ENCODE measurements at places on chromosomes 6 and 20. TPM values are rescaled to one million over a fixed set of nuclear protein-coding genes. Genes with fewer than 3 reads are reported as not detected.

Gene WFDC5
- total RNA-seq: not detected

Gene RAET1L
- total RNA-seq: not detected

Gene BPIFA3
- total RNA-seq: not detected

Gene RBPJL
- total RNA-seq: not detected

Gene LKAAEAR1
- 0.21 TPM for total RNA-seq

Gene RNF144B
- total RNA-seq: 1.1 TPM

Gene WFDC12
- not detected for total RNA-seq

Gene BPIFB4
- not detected for total RNA-seq

Gene TSHZ2
- 17.3 TPM for total RNA-seq

Gene FAM209A
- total RNA-seq: not detected

Gene TBCC
- total RNA-seq: 47.4 TPM

Gene ETV7
- not detected for total RNA-seq

DNA sequence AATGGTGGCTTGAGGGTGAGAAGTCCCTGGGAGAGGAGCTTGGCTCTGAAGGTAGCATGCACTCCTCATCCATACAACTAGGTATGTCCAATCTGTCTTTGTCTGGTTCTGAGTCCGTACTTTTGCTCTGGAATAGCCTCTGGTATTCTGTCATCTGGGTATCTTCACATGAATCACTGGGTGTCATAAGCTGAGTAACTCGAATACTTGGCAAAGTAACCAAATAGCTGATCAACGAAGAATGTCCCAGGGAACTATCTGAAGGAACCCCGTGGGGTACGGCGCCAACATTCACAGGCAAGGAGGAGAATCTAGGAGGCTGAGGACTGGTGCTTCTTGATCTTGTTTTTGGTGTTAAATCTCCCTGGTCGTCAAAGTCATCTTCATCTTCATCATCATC lies 184.8 kb downstream of the HIVEP2 start:
- no peak overlapping the region for H3K27ac ChIP-seq
- no peaks in the 10 kb centered on the region for H3K27me3 ChIP-seq
- no peak overlapping the region for H3K4me3 ChIP-seq
- DNase-seq: no peak

DNA sequence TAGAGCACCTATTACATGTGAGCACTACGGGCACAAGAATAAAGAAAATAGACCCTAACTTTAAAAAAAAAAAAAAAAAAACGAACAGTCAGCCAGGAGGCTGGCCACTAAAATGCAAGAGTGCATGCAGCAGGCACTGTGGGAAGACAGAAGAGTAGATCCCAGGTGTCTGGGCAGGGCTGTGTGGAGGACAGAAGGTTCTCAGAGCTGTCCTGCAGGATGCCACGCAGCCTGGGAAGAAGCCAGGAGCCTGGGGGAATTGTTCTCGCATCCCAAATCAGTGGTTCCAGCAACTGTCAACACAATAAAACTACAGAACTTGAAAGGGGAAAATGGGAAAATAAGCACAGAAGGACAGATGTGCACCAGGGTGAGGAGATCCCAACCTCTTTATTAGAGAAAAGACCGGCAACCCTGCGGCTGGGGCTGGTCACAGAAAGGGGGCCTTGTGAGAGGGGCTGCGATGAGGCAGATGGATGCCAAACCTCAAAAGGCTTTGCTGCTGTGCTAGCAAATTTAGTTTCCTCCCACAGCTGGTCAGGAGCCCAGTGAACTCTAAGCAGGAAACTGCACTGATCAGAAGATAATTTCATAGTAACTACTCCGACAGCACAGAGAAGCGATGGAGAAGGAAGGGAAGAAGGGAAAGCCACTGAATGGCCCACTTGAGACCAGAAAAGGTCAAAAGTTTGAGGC lies 30.9 kb downstream of the MAP3K5 start:
- H3K4me3 ChIP-seq: no peak overlapping the region
- DNase-seq: peak; percentile 27
- H3K27me3 ChIP-seq: no peaks in the 10 kb centered on the region
- H3K4me1 ChIP-seq: peaks cover 19% of the 10 kb centered on the region

- H3K27ac ChIP-seq: no peak overlapping the region
- no peaks in the 10 kb centered on the region for H3K27me3 ChIP-seq
- no peaks in the 10 kb centered on the region for H3K4me1 ChIP-seq
- no peak for DNase-seq
- no peak overlapping the region for H3K4me3 ChIP-seq
These were observed 91.9 kb upstream of the EYA2 start for GRCh38 chr20:46802722-46803121.

DNA sequence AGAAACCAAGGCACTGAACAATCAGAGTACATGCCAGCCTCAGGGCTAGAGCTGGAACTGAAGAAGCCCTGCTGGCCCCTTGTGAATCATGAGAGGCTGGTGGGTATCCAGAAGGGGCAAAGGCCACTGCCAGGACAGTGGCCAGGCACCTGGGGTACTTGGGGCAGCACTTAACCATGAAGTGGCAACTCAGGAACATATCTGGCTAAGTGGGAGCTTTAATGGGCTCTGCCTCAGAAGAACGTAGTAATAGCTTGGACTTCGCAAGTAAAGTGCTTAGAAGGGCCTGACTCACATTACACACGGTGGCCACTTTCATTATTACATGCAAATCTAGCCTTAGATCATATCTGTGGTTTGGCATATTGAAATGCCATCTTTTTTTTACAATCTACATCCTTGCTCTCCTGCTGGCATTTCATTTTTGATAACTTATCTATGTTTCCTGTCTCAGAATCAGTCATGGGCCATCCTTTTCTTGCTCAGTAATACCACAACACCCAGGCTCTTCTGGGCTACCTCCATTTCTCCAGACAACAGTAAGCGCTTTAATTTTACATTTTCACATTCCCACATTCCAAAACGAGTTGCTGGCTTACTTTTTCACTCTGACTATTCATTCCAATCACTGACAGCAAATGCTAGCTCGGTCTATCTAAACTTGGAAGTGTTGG lies 21.6 kb downstream of the NAPB start:
- peak; percentile 61 for DNase-seq
- no peak overlapping the region for H3K4me3 ChIP-seq
- peaks cover 14% of the 10 kb centered on the region for H3K4me1 ChIP-seq
- H3K36me3 ChIP-seq: peaks cover 3% of the 10 kb centered on the region
- H3K27me3 ChIP-seq: no peaks in the 10 kb centered on the region

- no peaks in the 10 kb centered on the region for H3K36me3 ChIP-seq
- DNase-seq: no peak
- H3K27ac ChIP-seq: peak overlapping the region; percentile 24
- H3K4me3 ChIP-seq: no peak overlapping the region
These were observed 67.4 kb downstream of the ECT2L start for GRCh38 chr6:138863321-138863720.

DNA sequence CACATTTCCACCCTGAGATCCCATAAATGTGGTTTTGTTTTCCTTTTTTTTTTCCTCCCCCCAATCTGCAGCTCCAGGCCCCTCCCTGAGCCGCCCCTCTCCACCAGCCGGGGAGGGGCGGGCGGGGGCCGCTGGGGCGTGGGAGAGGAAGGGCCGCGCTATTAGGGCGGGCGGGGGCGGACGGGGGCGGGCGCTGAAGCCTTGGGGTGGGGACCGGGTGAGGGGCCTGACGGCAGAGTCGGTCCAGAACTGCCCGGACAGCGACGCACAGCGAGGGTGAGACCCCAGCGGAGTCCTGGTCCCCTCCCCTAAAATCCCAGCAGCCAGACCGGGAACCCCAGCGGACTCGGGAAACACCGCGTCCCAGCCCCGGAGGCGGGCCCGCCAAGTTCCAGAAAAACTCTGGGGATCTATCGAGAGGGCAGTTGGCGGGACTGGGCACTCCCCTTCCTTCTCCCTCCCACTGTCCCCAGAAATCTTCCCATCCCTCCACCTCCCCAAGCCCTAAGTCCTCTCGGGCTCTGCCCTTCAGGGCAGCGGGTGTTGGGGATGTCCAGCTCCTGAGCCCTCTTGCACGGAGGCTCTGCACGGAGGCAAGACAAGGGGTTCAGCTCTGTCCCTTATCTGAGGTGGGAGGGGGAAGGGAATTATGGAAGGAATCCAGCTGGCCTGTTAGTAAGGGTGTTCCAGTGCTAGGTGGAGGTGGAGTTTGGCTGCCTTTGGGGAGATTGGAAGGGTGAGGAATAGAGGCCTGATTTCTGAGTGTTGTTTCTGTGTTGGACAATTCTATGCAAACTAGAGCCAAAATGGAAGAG lies at the start of gene PRICKLE4:
PRICKLE4 (plus strand) TSS at position 232 of the 815 bp plus-strand sequence. CDS start 2,692 bp downstream, outside the sequence.
- H3K4me3 ChIP-seq: peak within 1 kb of the TSS; percentile 68
- H3K4me1 ChIP-seq: peaks cover 22% of the 10 kb centered on the region
- H3K36me3 ChIP-seq: no peaks in the 10 kb centered on the region
- peak; percentile 56 for DNase-seq

DNA sequence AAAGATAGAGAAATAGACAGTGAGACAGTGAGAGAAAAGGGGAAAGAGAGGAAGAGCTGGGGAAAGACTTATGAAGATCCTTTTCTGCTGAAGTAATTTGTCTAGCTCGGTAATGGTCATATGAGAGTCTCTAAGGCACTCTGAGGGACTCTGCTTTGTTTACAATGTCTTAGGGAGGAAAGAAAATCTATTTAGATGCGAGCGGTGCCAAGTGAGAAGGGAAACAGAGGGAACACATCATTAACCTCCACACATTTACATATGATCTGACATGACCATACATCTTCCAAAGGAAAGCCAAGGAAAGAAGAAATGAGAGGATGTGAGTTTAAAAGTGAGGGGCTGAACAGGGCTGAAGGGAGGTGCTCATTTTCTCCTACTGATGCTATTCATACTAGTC lies 862.3 kb upstream of the CITED2 start:
- DNase-seq: no peak
- no peak overlapping the region for H3K27ac ChIP-seq
- H3K27me3 ChIP-seq: no peaks in the 10 kb centered on the region
- no peak overlapping the region for H3K4me3 ChIP-seq
- H3K36me3 ChIP-seq: no peaks in the 10 kb centered on the region

- no peak overlapping the region for H3K27ac ChIP-seq
- no peak for DNase-seq
- no peaks in the 10 kb centered on the region for H3K36me3 ChIP-seq
- no peak overlapping the region for H3K4me3 ChIP-seq
- H3K27me3 ChIP-seq: peaks cover 7% of the 10 kb centered on the region
These were observed 72.7 kb upstream of the TCF21 start for GRCh38 chr6:133816171-133816570.

DNA sequence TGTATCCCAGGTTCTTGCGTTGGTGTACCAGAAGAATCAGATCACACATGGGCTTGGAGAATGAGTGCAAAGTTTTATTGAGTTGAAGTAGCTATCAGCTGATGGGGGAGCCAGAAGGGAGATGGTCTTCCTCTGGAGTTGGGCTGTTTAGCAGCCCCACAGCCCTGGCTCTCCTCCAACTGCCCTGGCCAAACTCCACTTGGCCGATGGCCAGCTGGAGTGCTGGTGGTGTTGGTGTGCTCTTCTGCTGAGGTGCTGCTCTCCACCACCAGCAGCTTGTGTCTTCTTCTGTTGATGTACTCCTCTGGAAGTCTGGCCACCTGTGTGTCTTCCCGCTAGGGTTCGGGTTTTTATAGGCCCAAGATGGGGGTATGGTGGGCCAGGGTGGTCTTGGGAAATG lies 172.8 kb downstream of the TINAG start:
- no peaks in the 10 kb centered on the region for H3K36me3 ChIP-seq
- no peak overlapping the region for H3K27ac ChIP-seq
- no peak overlapping the region for H3K4me3 ChIP-seq
- H3K27me3 ChIP-seq: no peaks in the 10 kb centered on the region

DNA sequence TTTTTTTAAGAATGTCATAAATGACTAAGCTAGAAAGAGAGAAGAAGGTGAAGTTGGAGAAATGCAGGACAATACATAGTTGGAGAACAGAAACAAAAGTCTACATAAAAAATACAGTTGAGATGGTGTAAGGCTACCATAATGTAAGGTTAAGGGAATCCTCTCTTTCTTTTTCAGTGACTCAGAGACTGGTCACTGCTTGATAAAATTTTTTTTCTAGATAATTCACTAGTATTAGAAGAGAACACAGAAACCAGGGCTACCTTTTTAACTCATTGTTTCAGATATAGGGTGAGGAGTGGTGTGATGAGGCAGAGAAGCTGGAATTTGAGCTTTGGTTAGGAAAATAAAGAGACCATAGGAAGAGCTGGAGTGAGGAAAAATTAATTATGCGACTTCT lies 18.2 kb upstream of the EDN1 start:
- H3K27me3 ChIP-seq: no peaks in the 10 kb centered on the region
- no peak overlapping the region for H3K4me3 ChIP-seq
- no peaks in the 10 kb centered on the region for H3K4me1 ChIP-seq
- no peak for DNase-seq
- no peak overlapping the region for H3K27ac ChIP-seq
- no peaks in the 10 kb centered on the region for H3K36me3 ChIP-seq

- DNase-seq: no peak
- no peak overlapping the region for H3K27ac ChIP-seq
- H3K27me3 ChIP-seq: peaks cover 5% of the 10 kb centered on the region
- no peak overlapping the region for H3K4me3 ChIP-seq
These were observed 42.9 kb downstream of the TMEM244 start for GRCh38 chr6:129818251-129818650.

DNA sequence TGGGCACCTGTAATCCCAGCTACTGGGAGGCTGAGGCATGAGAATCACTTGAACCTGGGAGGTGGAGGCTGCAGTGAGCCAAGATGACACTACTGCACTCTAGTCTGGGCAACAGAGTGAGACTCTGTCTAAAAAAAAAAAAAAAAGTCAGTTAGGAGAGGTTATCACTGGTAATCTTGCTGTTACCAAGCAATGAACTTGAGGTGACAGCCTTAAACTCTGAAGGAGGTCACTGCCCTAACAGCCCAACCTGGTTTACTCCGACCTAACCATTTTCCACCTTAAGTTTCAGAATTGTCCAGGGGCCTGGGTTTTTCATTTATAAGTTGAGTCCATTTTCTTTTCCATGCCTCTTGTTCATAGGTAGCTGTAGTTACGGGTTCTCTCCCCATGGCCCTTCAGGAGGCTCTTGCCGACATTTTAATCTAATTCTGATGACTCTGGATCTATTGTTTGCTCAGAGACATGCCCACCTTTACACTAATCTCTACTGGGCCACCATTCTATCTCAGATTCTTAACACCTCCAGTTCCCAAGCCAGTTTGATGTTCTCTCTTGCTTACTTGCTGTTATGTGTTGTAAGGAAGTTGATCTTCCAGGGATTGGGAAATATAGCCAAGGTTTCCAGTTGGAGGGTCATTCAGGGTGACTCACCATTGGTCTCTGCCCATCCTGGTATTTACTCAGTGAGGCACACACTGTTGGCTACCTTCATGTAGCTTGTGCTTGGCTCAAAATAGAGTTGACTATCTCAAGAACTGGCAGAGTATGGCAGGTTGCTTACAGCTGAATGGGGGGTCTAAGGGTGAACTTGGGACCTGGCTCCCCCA lies 29.1 kb downstream of the SHLD1 start:
- H3K4me1 ChIP-seq: no peaks in the 10 kb centered on the region
- no peaks in the 10 kb centered on the region for H3K36me3 ChIP-seq
- no peak overlapping the region for H3K27ac ChIP-seq

- no peak overlapping the region for H3K27ac ChIP-seq
- H3K36me3 ChIP-seq: no peaks in the 10 kb centered on the region
- H3K4me1 ChIP-seq: no peaks in the 10 kb centered on the region
These were observed 667.8 kb upstream of the GJE1 start for GRCh38 chr6:141464896-141465295.

- no peak overlapping the region for H3K27ac ChIP-seq
- H3K36me3 ChIP-seq: no peaks in the 10 kb centered on the region
- H3K4me1 ChIP-seq: peaks cover 15% of the 10 kb centered on the region
- no peaks in the 10 kb centered on the region for H3K27me3 ChIP-seq
- H3K4me3 ChIP-seq: no peak overlapping the region
- no peak for DNase-seq
These were observed 23.0 kb downstream of the RALY start for GRCh38 chr20:34016736-34017135.
